ENCODE measurements at places on chromosomes 3 and 15. TPM values are rescaled to one million over a fixed set of nuclear protein-coding genes. Genes with fewer than 3 reads are reported as not detected.

GRCh38 chr3:24004171-24004938 lies 59.3 kb downstream of the NR1D2 start:
- no peak for DNase-seq
- H3K27ac ChIP-seq: no peak overlapping the region
- no peaks in the 10 kb centered on the region for H3K36me3 ChIP-seq
- no peak overlapping the region for H3K4me3 ChIP-seq
- no peaks in the 10 kb centered on the region for H3K27me3 ChIP-seq

- no peak overlapping the region for H3K27ac ChIP-seq
- H3K36me3 ChIP-seq: no peaks in the 10 kb centered on the region
- H3K27me3 ChIP-seq: no peaks in the 10 kb centered on the region
- DNase-seq: no peak
- no peak overlapping the region for H3K4me3 ChIP-seq
These were observed 14.0 kb downstream of the ARPP21 start for GRCh38 chr3:35653347-35653746.

DNA sequence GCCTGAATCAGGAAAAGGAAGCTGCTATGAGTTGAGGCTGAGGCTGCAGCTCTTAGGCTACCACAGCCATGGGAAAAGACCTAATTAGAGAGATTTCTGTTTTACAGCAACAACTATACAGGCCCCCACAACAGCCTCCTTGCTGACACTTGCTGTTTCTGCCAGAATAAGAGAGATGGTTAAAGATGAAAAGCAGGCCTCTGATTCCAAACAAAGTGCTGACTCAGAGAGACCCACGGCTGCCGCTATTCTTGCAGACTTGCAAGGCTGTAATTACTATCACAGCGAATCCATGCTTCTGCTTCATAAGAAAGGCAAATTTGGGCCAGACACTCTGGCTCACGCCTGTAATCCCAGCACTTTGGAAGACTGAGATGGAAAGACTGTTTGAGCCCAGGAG lies 41.8 kb downstream of the MCF2L2 start:
- no peak overlapping the region for H3K4me3 ChIP-seq
- no peak overlapping the region for H3K27ac ChIP-seq
- no peaks in the 10 kb centered on the region for H3K27me3 ChIP-seq
- no peak for DNase-seq
- no peaks in the 10 kb centered on the region for H3K36me3 ChIP-seq
- peaks cover 8% of the 10 kb centered on the region for H3K4me1 ChIP-seq

DNA sequence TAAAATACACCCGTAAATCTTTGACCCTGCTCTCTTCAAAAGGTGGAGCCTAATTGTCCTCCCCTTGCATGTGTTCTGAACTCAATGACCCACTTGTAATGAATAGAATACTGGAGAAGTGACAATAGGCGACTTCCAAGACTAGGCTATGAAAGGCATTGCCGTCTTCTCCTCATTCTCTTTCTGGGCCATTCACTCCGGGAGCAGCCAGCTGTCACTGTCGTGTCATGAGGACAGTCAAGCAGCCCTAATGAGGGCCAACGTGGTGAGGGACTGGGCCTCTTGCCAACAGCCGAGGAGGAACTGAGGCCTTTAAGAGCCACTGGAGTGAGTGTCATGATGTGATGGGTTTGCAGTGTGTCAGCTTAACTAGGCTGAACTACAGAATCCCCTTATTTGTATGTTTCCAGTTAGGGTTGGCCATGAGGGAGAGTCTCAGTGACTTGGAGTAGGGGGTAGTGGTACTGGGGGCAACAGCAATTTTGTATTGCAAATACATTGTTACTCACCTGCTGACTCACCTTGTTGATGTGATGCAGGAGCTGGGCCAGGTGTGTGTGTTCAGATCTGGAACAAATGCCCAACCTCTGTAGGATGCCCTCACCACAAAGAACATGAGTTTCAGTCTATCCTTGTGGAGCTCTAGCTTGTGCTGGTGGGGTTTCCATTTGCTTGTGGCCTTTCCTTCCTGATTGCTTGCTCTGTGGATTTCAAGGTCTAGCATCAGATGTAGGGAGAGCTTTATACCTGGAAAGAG lies 188.5 kb upstream of the PROK2 start:
- no peak overlapping the region for H3K4me3 ChIP-seq
- no peak overlapping the region for H3K27ac ChIP-seq
- H3K4me1 ChIP-seq: peaks cover 4% of the 10 kb centered on the region
- no peaks in the 10 kb centered on the region for H3K36me3 ChIP-seq
- no peak for DNase-seq
- H3K27me3 ChIP-seq: no peaks in the 10 kb centered on the region

DNA sequence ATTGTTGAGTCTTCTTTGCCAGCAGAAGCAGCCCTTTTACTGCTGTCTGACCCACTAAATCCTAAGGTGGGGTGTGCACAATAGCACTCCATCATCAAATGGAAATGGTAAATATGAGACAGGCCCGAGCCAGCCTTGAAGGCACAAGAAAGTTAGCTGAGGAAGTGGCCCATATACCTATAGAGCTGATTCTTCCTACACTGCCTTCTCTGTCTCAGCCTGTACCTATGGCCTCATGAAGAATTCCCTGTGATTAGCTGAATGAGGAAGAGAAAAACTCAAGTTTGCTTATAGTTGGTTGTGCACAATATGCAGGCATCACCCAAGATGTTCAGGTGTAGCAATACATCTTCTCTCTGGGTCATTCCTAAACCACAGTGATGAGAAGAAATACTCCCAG lies 31.7 kb upstream of the XCR1 start:
- H3K27ac ChIP-seq: no peak overlapping the region
- no peaks in the 10 kb centered on the region for H3K27me3 ChIP-seq
- H3K4me3 ChIP-seq: no peak overlapping the region
- H3K36me3 ChIP-seq: no peaks in the 10 kb centered on the region

GRCh38 chr15:90232196-90232595 lies 1.5 kb downstream of the CIB1 start:
- no peaks in the 10 kb centered on the region for H3K27me3 ChIP-seq
- no peaks in the 10 kb centered on the region for H3K36me3 ChIP-seq
- peak overlapping the region; percentile 99 for H3K27ac ChIP-seq

SLC22A13 gene
- 0.91 TPM for total RNA-seq
